Stimulated activated naive B cell treated with anti-CD40 and anti-IgM and Interleukin-4, amounts not matched to agents 10 μg/mL and 1 μg/mL and 100 μg/mL, for 72 hours (primary cell): ENCODE measurements at places on chromosomes 1 and 21.

GRCh38 chr1:66770694-66771093 is 18.4 kb downstream of the DYNLT5 start:
- DNase-seq: no peak

DNA sequence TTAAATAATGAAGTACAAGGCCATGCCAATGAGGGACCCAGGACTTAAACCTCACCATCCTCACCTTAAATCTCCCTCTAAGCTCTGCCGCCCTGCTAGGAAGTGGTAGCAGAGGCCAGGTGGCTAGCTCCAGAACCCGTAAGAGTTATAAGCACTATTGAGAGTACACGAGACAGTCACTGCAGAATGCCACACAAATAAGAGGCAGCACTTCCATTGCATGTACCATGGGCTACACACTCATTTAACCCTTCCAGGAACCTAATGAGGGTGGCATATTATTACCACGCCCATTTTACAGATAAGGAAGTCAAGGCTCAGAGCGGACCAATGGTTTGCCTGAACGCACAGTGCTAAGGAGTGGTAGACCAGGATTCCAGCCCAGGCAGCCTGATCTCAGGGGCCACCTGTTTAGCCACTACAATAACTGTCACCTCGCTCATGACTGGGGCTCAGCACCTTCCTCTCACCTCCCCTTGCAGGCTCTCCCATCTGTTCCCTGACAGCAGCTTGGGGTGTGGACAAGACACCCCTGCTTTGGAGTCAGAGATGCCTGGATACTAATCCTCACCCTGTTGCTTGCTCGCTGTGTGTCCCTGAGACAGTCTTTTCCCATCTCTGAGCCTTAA is 54.8 kb upstream of the ID3 start:
- no peak for DNase-seq

DNA sequence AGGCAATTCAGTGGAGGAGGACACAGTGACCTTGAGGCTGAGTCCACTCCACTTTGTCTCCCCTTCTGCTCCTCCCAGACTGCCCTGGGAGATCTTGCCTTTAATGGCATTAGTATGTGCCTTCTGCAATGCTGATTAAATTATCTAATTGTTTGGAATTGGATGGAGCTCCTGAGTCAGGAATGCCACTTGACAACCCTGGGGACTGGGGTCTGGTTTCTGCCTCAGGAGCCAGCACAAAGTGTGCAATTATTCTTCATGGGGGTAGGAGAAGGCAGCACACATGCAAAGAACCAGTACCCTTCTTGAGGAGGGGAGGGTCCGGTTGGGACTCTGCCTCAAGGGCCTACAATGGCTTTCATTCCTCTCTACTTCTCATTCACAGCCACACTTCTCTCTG is 11.9 kb upstream of the PLXNA2 start:
- no peak for DNase-seq

GRCh38 chr21:46000731-46001641 is 19.4 kb downstream of the COL6A1 start:
- no peak for DNase-seq

DNA sequence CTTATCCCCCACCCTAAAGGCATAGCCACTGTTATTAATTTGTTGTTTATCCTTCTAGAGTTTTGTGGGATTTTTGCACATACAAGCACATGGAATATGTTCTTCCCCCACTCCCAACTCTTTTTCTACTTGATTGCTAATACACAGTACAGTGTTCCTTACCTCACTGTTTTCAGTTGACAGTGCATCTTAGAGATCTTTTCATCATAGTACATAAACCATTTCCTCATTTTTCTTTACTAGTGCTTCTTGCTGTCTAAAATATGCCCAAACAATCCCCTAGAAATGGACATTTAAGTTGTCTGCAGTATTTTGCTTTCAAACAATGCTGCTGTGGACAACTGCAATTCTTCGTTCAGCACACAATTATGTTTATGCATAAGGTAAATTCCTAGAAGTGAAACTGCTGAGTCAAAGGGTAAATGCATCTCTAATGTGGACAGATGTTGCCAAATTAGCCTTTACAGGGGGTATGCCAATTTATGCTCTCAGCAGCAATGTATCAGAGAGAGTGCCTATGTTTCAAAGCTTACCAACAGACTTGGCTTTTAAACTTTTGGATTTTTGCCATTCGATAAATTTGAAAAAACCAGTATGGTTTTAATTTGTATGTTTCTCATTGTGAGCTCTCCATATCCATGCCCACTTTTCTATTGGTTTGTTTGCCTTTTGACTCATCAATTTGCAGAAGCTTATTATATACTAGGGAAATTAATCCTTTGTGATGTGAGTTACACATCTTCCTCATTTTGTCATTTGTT is 132.6 kb downstream of the MRPS6 start:
- no peak for DNase-seq

DNA sequence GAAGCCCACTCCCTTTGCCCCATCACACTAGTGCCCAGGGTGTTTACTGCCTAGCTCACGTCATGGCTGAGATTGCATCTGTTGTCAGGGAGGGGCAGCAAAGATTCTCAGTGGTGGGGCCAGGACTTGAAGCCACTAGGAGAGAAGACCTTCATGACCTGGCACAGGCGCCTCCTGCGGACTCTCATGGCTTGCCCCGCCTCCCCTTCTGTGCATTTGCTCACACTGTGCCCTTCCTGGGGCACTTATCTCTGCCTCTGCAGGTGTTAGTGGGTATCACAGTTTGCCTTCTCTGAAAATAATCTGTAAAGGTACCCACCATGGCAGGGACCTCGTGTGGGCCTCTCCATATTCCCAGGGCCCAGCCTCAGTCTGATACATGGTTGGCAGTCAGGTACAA is 20.1 kb downstream of the PTPRU start:
- DNase-seq: no peak

DNA sequence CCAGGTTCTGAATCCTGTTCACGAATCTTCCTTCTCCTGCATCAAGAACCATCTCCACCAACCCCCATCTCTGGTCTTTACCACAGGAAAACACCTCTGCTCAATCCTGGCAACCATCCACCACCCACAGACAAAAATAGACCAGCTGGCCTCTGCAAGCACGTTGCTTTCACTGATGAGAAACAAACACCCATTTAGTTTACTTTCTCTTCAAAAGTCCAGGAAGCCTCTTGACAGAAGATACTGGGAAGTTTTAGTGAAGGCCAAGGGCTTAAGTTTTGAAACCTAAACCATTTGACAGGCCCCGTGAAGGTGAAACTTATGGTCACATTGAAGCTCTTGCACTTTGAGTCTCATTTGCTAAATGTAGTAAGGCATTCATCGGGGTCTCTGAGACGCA is 122.6 kb upstream of the PPP2R5A start:
- peak; percentile 4 for DNase-seq

GRCh38 chr1:48789903-48790302 is 13.2 kb upstream of the BEND5 start:
- no peak for DNase-seq

DNA sequence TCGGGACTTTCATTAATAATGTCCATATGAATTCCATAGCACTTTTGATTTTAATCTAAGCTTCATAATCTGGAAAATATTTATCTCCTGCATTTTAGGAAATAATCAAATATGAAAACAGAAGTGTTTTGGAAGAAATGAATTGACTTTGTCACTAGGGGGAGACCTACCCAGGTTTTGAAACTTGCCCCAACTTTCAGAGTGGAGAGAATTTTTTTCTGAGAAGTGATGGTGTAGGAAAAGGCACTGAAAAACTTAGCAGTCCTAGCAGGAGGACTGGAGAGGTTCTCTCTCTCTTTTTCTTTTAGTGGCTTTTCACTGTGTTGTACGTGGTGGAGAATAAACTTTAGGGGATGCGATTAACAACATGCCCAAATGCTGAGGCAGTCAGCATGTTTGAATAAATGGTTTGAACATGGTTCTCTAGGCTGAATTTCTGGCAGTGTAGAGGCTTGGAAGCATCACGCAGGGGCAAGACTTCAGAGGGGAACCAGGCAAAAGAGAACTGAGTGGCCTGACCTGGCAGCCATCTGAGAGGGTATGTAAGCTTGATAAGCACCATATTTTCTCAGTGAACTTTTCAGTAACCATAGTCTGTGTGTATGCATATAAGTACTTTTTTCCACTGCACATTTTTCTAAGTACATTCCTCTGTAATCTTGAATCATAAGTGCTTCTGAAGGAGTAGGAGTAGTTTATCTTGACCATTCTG is 68.3 kb upstream of the NEK7 start:
- DNase-seq: no peak

GRCh38 chr1:90718411-90719329 is 1.6 kb upstream of the BARHL2 start:
- DNase-seq: no peak

- no peak for DNase-seq
These were observed 178.0 kb upstream of the DPT start for GRCh38 chr1:168907053-168907452.

DNA sequence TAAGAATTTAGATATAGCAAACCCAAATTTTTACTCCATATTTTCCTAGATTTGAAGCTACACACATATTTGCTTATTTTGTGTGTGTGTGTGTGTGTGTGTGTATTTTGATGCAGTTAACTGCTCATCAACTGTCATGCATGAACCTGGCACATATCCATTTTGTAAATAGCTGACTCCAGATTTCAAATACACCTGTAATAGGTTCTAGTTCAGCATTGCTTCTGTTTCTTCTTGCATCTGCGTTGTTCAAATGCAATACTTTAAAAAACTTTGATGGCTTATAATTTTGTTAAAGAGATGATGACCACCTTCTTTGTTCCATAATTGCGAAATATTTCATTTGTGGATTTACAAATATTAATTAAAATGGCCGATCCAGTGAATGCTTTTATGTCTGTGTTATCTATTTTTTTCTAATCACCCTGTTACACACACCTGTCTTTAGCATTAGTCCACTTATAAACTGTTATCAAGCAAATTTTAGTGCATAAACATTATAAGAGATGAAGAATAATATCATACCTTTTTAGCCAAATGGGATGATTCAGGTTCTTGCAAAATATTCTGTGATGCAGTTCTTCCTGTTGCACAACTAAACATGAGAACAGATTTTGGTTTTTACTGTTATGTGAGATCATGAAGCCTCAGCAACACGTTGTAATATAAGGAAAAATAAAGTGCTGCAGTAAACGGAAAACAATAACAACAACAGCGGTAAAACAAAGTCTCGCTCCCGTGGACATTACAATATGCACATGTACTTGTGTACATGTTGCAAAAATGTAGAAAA is 12.7 kb upstream of the S100A11 start:
- no peak for DNase-seq

DNA sequence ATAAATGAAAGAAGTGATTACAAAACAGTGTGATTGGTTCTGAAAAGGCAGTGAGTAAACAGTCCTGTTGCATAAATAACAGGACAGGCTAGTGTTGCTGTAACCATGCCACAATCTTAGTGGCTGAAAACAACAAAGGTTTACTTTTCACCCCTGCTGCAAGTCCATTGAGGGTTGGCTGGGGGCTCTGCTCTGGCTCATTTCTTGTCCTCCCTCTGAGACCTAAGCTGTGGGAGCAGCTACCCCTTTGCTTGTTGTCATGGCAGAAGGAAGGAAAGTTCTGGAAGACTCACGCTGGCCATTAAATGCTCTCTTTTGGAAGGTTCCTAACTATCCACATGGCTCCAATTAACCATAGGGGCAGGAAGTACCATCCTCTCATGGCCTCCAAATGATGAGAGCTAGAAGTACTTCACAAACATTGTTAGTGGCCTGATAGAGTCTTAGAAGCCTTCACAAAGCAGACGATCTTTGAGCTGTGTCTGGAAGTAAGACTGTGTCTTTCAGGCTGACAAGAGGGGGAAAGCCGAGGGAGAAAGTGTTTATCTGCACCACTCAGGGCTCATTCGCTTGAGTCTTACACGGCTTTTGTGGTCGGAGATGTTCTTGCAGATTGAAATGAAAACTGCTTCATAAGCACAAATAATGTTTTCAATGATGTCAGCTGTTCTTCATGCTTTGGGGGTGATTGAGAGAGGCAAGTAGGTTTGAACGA is 11.9 kb downstream of the RCSD1 start:
- DNase-seq: no peak

GRCh38 chr1:224543453-224543852 is 72.7 kb upstream of the CNIH3 start:
- no peak for DNase-seq

DNA sequence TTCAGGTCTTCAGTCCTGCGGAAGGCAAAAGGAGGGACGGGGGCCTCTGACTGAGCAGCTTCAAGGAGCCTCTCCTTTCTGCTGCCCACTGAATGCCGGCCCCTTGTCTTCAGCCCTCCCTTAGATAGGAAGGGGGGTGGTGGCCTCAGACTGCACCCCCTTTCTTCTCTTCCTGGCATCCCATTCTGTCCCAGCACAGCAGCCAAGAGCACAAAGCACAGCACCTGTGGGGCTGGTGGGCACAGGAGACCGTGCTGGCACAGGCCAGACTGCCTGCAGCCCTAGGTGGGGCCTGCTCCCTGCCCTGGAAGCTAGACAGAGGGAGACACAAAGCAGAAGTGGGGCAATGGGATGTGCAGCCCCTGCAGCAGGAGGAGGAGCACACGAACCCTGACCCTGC is 1.7 kb upstream of the PAQR6 start:
- no peak for DNase-seq

- no peak for DNase-seq
These were observed 88.5 kb upstream of the VCAM1 start for GRCh38 chr1:100631015-100631551.

- DNase-seq: no peak
These were observed 150.2 kb downstream of the PRDM16 start for GRCh38 chr1:3219005-3219790.

DNA sequence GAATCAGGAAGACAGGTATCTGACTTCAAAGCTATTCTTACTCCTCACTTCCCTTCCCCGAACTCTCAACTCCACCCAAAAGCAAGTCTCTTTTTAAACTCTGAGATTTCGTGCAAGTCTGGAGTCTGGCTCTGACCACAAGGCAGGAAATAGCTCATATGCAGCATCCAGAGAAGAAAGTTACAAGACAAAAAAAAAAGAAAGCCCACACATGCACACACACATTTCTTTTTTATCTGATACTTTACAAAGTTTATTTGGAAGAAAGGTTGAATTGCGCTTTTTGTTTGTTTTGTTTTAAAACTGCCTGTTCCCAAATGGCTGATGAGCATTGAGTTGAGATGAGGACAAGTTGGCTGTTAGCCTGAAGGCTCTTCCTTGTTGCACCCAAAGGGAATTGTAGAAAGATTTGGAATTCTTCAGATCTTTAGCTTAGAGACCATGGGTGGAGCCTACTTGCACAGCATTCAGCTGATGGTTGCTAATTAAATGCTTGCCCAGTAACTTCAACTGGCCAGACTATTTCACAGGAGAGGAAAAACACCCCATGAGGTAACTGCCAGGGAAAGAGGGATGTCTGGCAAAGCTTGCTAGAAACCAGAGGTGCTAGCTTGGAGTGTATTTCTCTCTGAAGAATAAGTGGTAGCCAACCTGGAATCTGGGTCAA is 490.3 kb downstream of the TTLL7 start:
- DNase-seq: peak; percentile 10
